Activated CD8-positive, alpha-beta memory T cell treated with anti-CD3 and anti-CD28 coated beads for 24 hours (primary cell): ENCODE measurements at places on chromosomes 13 and 19.
A peak's percentile ranks its signal among the peaks of the same experiment; 100 is the strongest.

DNA sequence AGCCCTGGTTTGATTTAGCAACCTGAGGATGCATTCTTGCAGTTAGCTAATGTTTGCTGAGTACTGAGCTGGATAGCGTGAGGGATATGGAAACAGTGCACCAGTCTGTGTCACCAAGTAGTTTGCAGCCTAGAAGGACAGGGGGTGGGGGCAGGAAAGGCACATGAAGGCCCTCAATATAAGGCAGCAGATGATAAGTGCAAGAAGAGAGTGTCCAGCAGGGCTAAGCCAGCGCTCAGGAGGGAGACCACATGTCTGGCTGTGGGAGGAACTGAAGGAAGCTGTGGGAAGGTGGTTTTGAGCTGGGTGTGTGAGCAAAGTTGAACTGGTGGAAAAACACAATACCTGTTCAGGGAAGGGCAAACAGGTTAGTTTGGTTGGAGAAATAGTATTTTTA is 1.7 kb downstream of the CXCL17 start:
- peak; percentile 60 for DNase-seq

DNA sequence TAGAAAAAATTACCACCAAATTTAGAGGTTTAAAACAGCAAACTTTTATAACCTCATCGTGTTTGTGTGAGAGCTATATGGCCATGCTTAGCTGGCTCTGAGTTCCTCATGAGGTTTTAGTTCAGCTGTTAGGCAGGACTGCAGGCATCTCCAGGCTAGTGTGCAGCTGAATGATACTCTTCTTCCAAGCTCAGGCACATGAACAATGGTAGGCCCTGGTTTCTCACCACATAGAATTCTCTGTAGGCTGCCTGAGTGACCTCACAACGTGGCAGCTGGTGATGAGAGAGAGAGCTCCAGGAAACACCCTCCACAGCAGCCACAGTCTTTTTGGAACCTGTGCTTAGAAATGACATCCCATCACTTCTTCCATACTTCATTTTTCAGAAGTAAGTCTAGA is 540.6 kb upstream of the MIR17HG start:
- DNase-seq = no peak

DNA sequence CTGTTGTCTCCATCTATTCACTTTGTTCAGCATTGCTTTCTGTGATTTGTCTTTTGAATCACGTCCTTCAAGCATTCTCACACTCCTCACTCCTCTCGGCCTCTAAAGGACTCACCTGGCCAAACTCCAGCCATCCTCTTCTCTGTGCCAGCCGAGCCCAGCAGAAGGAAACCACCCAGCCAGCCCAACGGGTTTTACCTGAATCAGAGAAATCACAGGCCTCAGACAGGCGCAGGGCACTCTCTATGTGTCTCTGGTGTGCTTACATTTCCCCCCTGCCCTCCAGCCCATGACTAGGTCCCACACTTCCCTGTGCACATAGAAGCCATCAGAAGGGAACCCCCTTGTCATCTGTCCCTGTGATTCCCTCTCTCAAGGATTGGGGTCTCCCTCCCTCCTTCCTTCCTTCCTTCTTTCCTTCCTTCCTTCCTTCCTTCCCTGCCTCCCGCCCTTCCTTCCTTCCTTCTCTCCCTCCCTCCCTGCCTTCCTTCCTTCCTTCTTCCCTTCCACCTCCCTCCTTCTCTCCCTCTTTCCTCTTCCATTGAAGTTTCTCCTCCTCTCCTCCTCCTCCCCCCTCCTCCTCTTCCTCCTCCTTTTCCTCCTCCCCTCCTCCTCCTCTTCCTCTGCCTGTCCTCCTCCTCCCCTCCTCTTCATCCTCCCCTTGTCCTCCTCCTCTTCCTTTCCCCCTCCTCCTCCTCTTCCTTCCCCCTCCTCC is 8.8 kb upstream of the ZNF541 start:
- DNase-seq = no peak

- DNase-seq = no peak
These were observed 26.2 kb upstream of the GPR12 start for GRCh38 chr13:26786651-26787295.

DNA sequence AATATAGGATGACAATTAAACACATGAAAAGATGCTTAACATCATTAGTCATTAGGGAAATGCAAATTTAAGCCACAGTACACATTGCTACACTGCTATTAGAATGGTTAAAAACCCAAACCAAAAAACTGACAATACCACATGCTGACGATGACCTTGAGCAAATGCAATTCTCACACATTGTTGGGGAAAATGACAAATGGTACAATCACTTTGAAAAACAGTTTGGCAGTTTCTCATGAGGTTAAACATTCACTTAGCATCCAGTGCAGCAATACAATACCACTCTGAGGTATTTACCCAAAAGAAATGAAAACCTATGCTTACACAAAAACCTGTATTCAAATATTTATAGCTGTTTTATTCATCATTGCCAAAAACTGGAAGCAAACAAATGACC is 11.3 kb downstream of the FLT3 start:
- no peak for DNase-seq

DNA sequence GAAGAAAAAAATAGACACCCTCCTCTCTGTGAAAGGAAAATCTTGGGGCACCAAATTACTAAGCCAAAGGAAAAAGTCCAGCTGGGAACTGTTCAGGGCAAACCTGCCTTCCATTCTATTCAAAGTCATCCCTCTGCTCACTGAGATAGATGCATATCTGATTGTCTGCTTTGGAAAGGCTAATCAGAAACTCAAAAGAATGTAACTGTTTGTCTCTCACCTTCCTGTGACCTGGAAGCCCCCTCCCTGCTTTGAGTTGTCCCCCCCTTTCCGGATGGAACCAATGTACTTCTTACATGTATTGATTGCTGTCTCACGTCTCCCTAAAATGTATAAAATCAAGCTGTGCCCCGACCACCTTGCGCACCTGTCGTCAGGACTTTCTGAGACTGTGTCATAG is 216.0 kb upstream of the SOX1 start:
- DNase-seq = no peak

DNA sequence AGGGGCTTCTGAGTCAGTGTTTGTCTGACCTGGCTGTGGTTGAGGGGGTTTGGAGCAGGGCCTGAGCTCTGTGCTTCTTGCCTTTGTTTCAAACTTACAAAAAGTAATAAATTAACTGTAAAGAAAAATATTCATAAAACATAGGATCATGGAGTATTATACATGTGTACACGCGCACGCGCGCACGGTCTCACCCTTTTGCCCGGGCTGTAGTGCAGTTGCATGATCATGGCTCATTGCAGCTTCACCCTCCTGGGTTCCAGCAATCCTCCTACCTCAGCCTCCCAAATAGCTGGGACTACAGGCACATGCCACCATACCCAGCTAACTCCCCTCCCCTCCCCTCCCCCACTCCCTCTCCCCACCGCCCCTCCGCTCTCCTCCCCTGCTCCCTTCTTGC is 23.5 kb downstream of the TDRD12 start:
- DNase-seq = no peak
